ENCODE measurements at places on chromosomes 11 and 22.

DNA sequence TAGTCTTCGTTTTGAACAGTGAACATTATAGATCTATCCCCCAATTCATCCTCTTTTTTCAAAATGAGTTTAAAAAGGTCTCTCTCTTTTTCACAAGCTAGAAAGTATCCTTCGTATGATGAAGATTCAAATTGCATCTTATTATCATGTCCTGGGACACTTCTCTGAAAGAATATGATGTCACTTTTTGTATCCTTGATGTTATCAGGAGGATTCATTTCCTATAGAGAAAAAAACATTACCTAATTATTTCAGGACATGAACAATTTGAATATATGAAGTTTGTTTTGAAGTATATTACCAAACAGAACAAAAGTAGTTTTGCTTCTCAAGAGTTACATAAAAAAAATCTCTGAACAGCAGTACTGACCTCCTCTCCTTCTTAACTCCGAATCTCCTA lies 20.3 kb downstream of the IL18 start:
- DNase-seq, result no peak

GRCh38 chr11:1916986-1917522 lies 2.4 kb upstream of the TNNT3 start:
- DNase-seq, result no peak

DNA sequence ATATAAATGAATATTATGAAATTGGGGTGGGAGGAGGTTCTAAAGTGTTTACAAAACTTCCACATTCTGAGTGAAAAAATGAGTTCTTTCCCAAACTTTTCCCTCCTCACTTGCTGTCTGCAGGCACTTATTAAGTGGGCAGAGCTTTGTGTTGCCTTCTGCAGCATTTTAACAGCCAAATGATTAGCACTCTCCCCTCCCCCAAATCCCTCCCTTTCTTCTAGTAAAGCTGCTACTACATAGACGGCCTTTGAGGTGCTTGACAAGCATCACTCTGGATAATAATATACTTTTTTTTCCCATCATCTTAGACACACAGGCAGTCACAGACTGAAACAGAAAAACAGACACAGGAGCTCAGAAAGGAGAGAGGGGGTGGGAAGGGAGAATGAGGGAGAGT lies 493.5 kb downstream of the DLG2 start:
- DNase-seq, result no peak

GRCh38 chr11:14041040-14041439 lies 78.5 kb downstream of the SPON1 start:
- DNase-seq, result no peak

DNA sequence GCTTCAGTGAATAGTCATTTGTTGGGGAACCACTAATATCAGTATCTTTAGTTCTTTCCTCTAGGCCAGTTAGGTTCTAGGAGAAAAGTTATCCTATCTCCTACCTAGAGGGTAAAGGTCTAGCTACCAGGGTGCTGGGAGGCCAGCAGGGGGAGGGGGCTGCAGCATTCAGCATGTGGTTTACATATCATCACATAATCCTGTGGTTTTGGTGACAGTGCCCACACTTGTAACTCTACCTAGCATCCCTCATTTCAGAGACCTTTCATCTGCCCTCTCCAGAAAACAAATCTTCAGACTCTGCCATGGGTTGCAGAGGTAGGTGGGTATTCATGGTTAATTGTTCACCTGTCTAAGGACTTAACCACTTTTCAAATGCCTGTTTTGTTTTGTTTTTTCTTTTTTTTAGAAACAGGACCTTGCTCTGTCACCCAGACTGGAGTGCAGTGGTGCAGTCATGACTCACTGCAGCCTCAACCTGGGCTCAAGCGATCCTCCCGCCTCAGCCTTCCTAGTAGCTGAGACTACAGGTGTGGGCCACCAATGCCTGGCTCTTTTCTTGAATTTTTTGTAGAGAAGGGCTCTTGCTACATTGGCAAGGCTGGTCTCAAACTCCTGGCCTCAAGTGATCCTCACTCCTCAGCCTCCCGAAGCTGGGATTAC lies 146.8 kb downstream of the ENTHD1 start:
- peak; percentile 12 for DNase-seq

DNA sequence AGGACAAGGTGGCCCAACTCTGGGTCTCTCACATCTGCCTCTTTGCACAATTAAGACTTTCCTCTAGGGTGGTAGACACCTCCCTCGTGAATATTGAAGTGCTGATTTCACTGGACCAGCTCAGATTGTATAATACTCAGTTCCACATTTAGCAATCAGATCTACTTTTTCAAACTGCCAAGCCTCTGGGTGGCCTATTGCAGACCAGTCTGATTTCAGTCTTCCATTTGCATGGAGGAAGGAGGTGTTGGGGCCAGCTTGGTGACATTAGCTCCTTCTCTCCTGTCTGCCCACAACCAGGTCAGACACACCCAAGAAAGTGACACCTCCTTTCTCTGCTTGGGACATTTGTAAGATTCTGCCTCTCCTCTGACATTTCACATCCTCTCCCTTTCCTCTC lies 78.2 kb downstream of the PPFIBP2 start:
- no peak for DNase-seq

DNA sequence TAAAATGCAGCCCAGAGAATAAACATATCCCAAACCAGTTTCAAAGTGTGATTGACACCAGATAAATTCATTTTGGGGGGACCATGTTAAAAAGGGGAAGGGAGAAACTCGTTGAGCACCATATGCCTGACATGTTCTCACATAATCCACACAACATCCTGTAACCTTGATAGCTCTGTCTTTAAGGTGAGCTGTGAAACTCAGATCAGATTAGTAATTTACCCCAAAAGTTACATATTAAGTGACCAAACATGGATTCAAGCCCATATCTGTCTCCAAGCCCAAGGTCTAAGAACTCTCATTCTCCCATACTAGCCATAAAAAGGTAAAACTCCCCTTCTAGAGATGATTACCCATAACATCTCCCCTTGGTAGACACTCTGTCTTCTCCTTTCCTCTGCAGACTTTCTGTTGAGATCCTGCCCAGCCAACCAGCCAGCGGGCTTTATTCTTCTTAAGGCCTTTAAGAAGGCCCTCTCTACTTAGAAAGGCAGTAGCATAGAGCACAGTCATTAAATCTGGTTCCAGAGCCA lies 150.7 kb downstream of the CCDC34 start:
- DNase-seq, result no peak

DNA sequence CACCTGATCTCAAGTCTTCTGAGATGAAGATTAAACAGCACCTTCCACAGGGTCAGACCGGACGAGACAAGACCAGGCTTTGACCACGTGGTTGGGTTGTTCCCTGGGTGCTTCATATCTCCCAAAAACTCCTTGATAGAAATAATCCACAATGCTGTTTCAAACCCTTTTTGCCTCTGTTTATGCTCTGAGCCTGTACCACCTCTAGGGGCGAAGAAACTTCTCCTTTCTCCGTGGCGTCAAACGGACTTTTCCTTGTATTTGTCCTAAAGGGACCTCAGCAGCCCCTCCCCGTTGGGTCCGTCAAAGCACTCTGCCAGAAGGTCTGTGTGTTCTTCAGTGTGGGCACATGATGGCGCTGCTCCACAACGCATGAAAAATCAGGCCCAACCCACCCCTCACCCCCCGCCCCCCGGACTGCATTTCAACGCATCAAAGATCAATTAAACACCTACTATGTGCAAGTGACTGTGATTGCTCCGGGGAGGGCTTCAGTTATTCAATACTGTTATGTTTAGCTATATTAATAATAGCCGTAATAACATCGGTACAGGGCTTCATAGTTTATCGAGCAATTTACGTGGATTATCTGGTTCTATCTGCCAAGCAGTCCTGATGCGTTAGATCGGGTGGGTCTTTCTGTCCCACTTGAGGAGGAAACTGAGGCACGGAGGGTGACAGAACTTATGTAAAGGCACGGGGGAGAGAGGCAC lies 17.3 kb upstream of the EIF3D start:
- no peak for DNase-seq

GRCh38 chr11:58830673-58831301 lies 13.7 kb downstream of the GLYATL2 start:
- DNase-seq, result no peak

DNA sequence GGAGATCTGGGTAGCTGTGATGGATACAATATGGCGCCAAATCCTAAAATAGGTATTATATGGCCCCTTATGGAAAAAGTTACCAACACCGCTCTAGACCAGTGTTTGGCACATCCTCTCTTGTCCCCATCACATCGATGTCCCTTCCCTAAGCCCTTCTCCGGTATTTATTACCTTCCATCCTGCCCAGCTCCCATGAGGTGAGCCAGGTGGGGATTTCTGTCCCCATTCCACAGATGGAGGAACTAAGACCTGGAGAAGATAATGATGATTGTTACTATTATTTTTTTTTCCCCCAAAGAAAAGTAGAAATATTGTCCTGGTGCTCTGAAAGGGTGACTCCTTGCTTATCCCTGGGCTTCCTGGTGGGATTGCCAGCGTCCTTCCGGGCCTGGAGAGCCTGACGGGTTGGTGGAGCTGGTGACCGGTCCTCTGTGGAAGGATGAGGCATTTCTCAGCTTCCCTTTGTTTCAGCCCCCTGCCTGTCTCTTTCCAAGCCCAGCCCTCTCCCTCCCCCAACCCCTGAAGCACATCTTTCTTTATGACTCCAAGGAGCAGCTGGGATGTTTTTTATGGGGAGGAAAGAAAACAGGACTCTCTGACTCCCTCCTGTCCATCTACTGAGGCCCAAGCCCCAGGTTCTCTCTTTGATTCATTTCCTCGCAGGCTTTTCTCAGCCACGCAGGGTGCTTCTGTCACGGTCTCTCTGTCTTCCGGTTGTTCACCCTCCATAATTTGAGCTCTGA lies 65.4 kb downstream of the TP53I11 start:
- no peak for DNase-seq

GRCh38 chr22:39808081-39808480 lies 85.5 kb downstream of the ENTHD1 start:
- peak; percentile 11 for DNase-seq

- DNase-seq, result no peak
These were observed 14.7 kb upstream of the ST14 start for GRCh38 chr11:130144861-130145281.

- no peak for DNase-seq
These were observed 17.4 kb downstream of the CABIN1 start for GRCh38 chr22:24028533-24028932.

DNA sequence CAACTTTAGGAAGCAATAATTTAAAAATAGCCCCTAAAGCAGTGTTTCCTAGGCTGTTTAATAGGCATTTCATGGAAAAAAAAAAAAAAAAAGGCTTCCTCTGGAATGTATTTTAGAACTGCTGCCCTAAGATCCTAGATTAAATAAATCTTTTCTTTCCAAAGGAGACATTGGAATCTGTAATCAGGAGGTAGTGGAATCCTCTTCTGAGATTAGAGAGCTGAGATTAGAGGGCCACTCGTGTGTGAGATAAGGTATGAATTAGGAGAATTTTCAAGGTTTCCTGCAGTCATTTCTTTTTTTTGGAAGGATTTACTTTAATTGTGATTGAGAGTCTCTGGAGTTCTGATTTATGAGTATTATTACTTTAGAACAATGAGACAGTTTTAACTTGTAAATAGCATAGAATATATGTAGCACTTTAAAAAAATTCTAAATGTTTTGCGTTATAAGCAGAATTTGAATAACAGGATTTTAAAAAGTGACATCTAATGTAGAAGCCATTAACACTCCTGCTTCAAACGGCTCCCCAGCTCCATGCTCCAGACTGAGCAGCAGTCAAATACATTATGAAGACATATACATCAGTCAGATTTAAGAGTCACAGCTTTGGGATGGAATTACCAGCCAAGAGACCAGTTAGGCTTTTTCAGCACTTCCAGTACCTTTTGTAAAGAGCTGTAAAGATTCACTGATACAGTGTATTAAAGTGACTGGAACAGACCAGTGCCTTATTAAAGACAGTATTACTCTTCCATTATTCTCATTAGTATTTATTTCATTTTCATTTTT lies 5.0 kb downstream of the EED start:
- no peak for DNase-seq

DNA sequence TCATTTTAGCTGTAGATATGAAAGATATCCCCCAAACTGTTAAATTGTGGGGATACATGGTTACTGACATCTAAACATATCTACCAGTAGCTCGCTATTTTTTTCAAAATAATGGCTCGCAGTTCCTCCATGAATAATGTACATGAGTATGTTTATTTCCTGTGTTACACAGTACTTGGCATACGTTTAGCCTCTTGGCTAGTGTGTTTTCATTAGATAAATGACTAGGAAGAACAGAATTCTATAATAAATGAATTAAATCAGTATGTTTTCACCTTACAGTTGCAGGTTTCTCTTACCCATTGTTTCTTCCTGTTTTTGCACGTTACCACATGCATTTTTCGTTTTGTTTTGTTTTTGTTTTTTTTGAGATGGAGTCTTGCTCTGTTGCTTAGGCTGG lies 21.8 kb downstream of the RNF169 start:
- DNase-seq, result no peak
